Tongue (tissue), 3 donors: ENCODE measurements at places on chromosomes 7 and 10.

- no peak for DNase-seq
Observed at GRCh38 chr7:39095875-39096619, 118.3 kb downstream of the POU6F2 start.

GRCh38 chr10:92829042-92829785, 19.1 kb upstream of the EXOC6 start:
- no peak for DNase-seq

DNA sequence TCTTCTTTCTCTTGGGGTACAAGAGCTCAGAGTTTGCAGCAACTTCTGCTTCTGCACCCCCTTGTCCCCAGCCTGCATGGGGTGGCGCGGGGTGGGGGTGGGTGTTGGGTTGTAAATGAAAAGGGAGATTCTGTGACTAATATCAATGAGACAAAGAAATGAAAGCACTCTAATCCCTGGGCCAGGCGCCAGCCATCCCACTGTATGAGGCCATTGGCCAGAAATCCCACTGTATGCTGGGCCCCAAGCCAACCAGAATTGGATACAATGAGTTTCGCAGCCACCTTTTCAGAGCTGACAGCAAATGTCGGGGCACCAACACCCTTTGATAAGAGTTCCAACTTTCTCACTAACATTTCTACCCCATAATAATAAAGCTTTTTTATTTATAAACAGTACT, 10.9 kb upstream of the PTN start:
- DNase-seq: peak; percentile 85

GRCh38 chr7:99173787-99174186, 29.9 kb upstream of the SMURF1 start:
- DNase-seq: no peak

- DNase-seq: no peak
Observed at GRCh38 chr7:47954231-47954911, 6.1 kb upstream of the PKD1L1 start.

DNA sequence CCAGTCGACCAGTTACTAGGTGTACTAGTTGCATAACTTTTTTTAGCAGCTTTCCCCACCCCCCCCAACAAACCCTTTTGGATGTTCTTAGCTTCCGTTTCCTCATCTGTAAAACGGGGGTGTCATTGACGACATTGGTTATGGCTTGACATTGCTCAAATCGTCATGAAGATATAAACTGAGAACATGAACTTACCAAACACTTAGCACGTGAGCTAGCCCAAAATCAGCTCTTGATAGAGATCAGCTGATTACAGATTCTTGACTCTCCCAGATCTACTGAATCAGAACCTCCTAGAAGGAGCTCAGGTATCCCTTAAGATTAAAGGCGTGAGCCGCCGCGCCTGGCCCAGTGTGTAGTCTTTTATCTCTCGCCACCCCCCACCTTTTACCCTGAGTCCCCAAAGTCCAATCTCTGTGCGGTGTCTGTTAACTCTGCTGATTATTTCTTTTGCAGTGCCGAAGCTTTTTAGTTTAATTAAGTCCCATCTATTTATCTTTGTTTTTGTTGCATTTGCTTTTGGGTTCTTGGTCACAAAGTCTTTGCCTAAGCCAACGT, 1.0 kb upstream of the GNA12 start:
- no peak for DNase-seq

GRCh38 chr10:97738616-97739015, 1.7 kb downstream of the ZFYVE27 start:
- DNase-seq: no peak

DNA sequence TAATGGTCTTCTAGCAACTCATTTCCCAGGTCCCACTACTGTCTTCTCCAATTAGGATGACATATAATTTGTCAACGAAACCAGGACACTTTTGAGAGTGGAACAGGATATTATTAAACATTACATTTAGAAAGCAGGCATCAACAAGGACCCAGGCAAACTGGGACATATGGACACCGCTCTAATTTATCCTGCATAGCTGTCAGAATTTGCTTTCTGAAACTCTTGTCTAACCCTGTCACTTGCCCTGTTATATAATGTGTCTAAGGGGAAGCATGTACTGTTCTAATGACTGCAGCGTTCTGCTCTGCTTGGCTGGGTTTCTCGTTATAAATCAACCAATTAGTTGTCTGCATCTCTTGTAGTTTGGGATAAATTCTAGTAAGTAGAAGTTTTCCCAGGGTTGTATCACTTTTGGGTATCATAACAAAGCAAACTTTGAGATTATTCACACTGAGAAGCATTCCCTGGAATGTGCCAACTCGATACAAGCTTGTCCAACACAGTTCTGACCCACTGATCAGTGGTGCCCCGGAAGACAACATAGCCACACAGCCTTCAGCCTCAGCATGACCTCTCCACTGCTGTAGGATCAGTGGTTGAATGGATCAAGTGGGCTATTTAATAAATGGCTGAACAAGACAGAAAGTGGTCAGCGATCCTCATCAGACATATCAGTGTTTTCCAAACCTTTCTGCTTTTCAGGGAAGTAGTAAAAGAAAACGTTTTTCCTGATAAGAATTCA, 228.1 kb downstream of the KIF20B start:
- no peak for DNase-seq

- DNase-seq: peak; percentile 42
Observed at GRCh38 chr7:95718577-95719410, 53.6 kb upstream of the DYNC1I1 start.

- no peak for DNase-seq
Observed at GRCh38 chr7:86778271-86778670, 134.6 kb downstream of the GRM3 start.

- no peak for DNase-seq
Observed at GRCh38 chr7:113281223-113281622, 162.9 kb upstream of the SMIM30 start.

GRCh38 chr10:49161411-49161997, 26.7 kb downstream of the TMEM273 start:
- DNase-seq: peak; percentile 69

DNA sequence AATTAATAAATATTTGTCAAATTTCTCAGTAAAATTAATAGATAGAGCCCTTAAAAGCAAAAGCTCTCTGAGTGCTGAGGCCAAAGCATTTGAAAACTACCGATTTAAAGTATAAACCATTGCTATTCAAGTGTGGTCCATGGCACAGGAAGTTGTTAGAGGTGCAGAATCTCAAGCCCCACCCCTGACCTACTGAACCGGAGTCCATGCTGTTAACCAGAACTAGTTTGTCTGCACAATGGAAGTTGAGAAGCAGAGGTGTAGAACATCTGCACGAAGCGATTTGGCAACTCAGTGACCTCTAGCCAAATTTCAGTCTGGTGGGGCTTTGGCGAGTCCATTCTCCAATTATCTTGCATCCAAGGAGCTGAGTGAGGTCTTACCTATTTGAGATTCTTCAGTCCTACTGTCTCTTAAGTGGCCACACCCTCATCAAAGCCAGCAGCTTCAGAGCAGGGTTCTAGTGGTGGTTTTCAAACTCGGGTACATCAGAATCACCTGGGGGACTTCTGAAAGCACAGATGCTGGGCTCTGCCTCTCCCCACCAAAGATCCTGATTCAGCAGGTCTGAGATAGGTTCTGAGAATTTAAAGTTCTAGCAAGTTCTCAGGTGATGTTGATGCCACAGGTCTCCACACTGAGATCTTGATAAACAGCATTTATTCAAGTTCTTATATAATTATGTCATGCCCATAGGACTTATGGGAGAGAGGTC, 96.8 kb upstream of the SAMD8 start:
- DNase-seq: no peak

DNA sequence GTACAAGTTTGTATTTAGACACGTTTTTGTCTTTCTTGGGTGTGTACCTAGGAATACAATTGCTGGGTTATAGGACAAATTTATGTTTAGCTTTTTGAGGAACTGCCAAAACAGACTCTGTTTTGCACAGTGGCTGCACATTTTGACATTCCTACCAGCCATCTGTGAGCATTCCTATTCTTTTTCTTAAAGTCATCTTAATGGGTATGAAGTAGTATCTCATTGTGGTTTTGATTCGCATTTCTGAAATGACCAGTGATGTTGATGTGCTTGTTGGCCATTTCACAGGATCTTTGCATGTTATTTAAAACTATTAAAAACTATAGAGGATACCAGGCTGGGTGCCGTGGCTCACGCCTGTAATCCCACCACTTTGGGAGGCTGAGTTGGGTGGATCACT, 32.6 kb upstream of the IL15RA start:
- no peak for DNase-seq

GRCh38 chr7:7223250-7223649, 40.9 kb downstream of the C1GALT1 start:
- DNase-seq: no peak

DNA sequence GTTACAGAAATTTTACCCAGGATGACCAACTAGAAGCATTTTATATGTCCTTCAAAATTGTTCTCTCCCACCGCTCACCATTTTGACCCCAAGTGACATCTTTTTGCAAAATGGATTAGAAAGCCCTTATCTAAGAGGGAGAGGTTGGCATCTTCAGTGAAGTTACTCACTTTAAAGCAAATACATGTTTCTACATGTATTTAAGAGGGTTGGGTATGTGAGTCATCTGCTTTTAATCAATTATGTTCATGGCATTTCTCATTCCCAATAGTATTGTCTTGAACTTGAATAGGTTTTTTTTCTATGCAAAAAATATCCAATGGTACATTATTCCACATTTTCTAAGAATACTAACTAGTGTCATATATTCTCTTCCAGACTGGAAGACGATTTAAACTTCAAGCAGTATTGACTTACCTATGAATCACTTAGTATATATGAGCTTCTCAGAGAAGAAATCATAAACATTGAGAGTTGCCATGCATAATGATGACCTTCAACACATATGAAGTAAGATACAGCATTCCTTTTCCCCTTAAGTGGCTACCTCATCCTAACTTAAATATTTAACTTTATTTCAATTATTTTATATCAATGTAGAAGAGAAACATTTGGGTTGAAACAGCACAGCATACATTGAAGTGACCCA, 132.8 kb downstream of the POLR1F start:
- no peak for DNase-seq

- peak; percentile 52 for DNase-seq
Observed at GRCh38 chr10:126420567-126421300, 32.5 kb upstream of the ADAM12 start.

DNA sequence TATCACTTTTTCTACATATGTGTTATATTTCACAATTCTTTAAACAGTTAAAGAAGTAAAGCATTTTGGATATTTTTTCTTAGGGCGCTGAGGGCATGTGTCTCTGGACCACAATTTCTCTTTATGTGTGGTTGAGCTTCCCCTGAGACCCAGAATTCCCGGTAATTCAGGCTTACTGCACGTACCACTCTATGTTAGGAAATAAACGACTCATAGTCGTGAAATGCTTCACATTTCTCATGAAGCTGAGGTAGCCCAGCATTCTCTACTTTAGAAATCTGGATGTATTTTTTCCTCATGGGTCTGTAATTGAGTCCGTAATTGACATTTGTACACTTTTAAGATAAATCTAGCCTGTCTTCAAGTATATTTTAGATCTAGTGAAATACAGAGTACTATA, 170.6 kb downstream of the FZD1 start:
- peak; percentile 14 for DNase-seq

- DNase-seq: no peak
Observed at GRCh38 chr10:86202226-86202735, 164.3 kb downstream of the GRID1 start.

GRCh38 chr10:15035385-15036301, 8.1 kb upstream of the OLAH start:
- no peak for DNase-seq

GRCh38 chr7:37348982-37349381, 99.7 kb downstream of the ELMO1 start:
- DNase-seq: no peak

DNA sequence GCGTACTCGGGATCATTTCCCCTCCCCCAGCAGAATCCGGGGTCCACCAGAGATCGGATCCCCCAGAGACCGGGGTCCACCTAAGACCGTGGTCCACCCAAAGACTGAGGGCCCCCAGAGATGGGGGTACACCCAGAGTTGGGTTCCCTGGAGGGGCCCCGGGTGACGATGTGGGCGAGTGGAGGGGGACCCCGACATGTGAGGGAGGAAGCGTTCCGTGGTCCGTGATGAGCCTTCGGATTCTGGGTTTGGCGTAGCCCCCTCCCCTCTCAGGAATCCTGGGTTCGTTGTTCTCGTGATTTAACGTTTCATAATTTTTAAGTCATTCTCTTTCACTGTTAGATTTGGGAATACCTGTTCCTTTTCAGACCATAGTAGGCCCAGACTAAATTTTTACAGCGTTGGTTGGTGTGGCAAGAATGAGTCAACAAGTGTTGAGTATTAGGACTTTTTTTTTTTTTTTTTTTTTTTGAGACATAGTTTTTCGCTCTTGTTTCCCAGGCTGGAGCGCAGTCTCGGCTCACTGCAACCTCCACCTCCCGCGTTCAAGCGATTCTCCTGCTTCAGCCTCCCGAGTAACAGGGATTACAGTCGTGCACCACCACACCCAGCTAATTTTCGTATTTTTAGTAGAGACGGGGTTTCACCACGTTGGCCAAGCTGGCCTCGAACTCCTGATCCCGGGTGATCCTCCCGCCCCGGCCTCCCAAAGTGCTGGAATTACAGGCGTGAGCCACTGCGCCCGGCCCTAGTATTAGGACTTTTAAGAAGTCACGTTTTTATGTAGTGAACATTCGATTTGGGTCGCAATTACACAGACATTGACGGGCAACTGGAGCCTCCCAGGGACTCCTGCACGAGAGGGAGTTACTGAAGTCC, 672 bp downstream of the GTPBP4 start:
- DNase-seq: no peak

- no peak for DNase-seq
Observed at GRCh38 chr7:47185170-47185569, 396.7 kb downstream of the TNS3 start.

DNA sequence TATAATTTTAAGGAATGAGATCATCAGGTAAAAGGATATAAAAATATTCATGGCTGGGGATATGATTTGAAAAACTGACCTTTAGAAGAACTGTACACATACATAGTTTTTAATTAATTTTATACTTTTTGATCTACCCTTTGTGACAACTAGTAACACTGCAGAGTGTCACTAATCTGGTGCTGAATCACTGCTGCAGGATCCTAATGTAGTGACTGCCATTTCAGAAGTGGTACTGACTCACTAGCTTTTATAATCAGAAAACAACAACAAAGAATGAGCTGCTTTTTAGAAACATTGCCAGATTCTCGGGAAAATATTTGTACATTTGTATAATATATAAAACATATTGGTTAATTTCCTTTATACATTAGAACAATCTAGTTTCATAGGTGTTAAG, 110.4 kb downstream of the HIPK2 start:
- no peak for DNase-seq

- no peak for DNase-seq
Observed at GRCh38 chr10:52609626-52610240, 162.9 kb downstream of the MBL2 start.

DNA sequence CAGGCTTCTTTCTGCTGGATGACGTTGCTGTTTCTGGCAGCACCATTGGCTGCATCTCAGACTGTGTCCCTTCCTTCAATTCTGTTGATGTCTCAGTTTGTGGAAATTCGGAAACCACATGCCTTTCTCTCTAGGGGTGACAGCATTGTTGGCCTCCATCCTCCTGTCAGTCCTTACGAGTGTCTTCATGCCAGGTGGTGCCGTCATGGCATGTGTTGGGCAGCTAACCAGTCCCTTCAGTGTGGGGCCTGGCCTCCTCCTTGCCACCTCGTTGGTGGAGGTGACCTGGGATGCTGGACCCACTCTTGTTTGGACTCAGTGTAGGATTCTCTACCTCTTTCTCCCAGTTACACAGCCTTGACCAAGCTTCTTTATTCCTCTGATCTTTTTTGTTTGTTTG, 111.6 kb upstream of the INSYN2A start:
- no peak for DNase-seq
